Heart left ventricle (tissue), 16 donors: ENCODE measurements at places on chromosomes 3 and 15. TPM values are rescaled to one million over a fixed set of nuclear protein-coding genes. Genes with fewer than 3 reads are reported as not detected.

- H3K27ac ChIP-seq = no peak overlapping the region
- peaks cover 58% of the 10 kb centered on the region for H3K4me1 ChIP-seq
- H3K27me3 ChIP-seq = no peaks in the 10 kb centered on the region
- no peak for DNase-seq
- H3K4me3 ChIP-seq = no peak overlapping the region
- no peaks in the 10 kb centered on the region for H3K36me3 ChIP-seq
These were observed 3.1 kb downstream of the PPP1R2 start for GRCh38 chr3:195540027-195540426.

GRCh38 chr3:71062952-71063772 lies 520.4 kb downstream of the FOXP1 start:
- peak overlapping the region; percentile 98 for H3K27ac ChIP-seq
- peaks cover 67% of the 10 kb centered on the region for H3K4me1 ChIP-seq
- no peaks in the 10 kb centered on the region for H3K27me3 ChIP-seq
- no peak for DNase-seq
- peak overlapping the region; percentile 51 for H3K4me3 ChIP-seq

GRCh38 chr3:135383301-135383700 lies 582.2 kb upstream of the PPP2R3A start:
- no peaks in the 10 kb centered on the region for H3K36me3 ChIP-seq
- H3K4me3 ChIP-seq = no peak overlapping the region
- no peaks in the 10 kb centered on the region for H3K4me1 ChIP-seq
- H3K27ac ChIP-seq = no peak overlapping the region

DNA sequence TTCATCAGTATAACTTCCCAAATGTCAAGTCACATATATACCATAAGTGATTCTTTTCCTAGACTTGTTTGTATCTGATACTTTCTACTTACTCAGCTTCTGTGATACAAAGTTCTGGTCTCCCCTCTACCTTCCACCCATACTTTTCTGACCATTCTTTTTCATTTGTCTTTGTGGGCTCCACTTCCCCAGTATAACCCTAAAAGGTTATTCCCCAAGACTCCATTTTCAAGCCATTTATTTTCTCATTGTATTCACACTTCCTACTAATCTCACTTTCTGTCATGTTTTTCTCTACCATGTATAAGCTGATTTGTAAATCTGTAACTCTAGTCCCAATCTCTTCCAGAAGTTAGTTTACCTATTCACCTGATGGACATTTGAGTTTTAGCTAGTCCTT lies 34.0 kb downstream of the IQCB1 start:
- DNase-seq = no peak
- H3K4me1 ChIP-seq = no peaks in the 10 kb centered on the region
- H3K4me3 ChIP-seq = no peak overlapping the region
- H3K36me3 ChIP-seq = no peaks in the 10 kb centered on the region
- H3K27ac ChIP-seq = no peak overlapping the region
- H3K27me3 ChIP-seq = no peaks in the 10 kb centered on the region

DNA sequence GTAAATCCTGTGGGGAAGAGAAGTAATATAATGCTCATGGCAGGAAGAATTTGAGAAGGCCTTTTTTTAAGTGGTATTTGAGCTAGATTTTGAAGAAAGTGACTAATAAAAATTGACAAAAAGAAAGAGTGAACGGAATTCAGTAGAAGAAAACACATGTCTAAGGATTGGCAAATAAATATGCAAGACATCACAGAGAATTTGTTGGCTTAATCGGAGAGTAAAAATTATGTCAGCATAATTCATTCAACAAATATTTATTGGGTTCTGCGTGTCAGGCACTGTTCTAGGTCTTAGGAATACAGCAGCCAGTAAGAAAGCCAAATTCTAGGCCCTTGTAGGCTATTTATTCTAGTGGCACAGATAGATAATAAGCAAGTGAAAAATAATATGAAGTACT lies 33.6 kb upstream of the LEKR1 start:
- H3K4me3 ChIP-seq = no peak overlapping the region
- DNase-seq = no peak
- H3K36me3 ChIP-seq = no peaks in the 10 kb centered on the region
- H3K4me1 ChIP-seq = peaks cover 2% of the 10 kb centered on the region
- H3K27me3 ChIP-seq = no peaks in the 10 kb centered on the region

The CIB2 gene
- 10.4 TPM for total RNA-seq
